ENCODE measurements at places on chromosomes 16 and 17.

GRCh38 chr16:80751167-80751566 is 53.2 kb downstream of the CDYL2 start:
- H3K27me3 ChIP-seq: no peaks in the 10 kb centered on the region
- no peak overlapping the region for H3K27ac ChIP-seq
- H3K4me1 ChIP-seq: no peaks in the 10 kb centered on the region
- no peak overlapping the region for H3K4me3 ChIP-seq
- no peak for DNase-seq
- no peaks in the 10 kb centered on the region for H3K36me3 ChIP-seq

GRCh38 chr16:15051387-15051951 is 4.4 kb downstream of the NTAN1 start:
- no peak overlapping the region for H3K4me3 ChIP-seq
- H3K27ac ChIP-seq: no peak overlapping the region
- peaks cover 5% of the 10 kb centered on the region for H3K4me1 ChIP-seq
- no peak for DNase-seq
- H3K27me3 ChIP-seq: no peaks in the 10 kb centered on the region

DNA sequence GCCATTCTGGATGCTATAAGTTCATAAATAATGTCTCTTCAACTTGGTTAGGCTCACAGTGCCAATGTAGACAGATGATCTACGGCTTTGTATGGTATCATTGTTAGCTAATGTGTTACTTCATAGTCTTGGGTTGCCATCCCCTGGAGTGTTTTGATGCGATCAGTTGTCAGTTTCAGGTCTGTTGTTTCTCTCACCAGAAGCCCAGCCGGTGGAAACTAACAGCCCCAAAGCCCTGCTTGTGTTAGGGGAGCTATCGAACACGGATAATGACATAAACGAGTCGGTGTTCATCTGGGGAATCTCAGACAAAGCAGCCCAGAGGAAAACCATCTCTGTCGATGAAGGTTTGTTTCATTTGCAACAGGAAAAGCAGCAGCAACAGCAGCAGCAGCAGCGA is 107.4 kb upstream of the ANKFN1 start:
- H3K36me3 ChIP-seq: no peaks in the 10 kb centered on the region
- no peaks in the 10 kb centered on the region for H3K27me3 ChIP-seq
- no peak overlapping the region for H3K4me3 ChIP-seq
- no peaks in the 10 kb centered on the region for H3K4me1 ChIP-seq
- H3K27ac ChIP-seq: no peak overlapping the region

DNA sequence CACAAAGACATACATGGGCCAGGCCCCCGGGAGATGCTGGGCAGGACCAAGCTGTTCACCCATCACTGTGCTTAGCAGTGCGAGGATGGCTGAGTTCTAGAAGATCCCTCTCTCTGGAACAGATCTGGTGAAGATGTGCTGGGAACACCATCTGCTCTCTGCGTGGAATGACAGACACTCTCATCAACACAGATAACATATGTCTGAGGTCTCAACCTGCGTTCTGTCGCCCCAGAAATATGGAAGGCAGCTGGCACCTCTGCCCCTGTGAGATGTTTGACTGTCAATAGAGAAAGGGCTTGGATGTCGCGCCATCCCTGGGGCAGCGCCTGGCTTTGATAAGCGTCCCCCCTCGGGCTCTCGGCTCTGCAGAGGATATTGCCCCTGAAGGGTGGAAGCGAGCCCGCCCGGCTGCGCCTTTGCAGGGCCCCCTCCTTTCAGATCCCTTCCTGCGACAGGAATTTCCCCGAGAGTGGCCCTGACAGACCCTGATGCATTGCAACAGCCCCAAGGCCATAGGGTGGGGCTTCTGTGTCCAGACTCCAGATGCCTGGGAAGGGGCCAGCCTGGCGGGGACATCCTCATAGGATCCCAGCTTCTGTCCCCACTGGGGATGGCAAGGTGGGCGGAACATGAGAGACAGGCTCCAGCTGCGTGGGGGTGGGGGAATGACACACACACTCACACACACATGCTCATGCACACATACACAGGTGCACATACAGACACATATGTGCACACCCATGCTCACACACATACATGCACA is 86.9 kb upstream of the ZNF469 start:
- no peaks in the 10 kb centered on the region for H3K36me3 ChIP-seq
- H3K4me3 ChIP-seq: no peak overlapping the region
- H3K27ac ChIP-seq: no peak overlapping the region
- H3K27me3 ChIP-seq: peaks cover 8% of the 10 kb centered on the region
- DNase-seq: no peak

DNA sequence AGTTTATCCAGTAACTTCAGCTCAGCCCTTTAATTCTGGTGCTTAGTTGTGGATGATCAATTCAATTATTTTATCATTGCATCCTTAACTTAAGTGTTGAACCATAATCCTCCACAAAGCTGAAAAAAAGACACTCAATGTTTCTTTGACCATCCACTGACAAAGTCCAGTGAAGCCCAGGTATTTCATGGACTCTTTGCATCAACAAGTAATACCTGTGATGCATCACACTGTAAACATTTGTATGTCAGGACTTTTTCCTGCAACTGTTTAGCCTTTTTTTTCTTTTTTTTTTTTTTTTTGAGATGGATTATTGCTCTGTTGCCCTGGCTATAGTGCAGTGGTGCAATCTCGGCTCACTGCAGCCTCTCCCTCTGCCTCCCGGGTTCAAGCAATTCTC is 6.6 kb upstream of the NFAT5 start:
- no peaks in the 10 kb centered on the region for H3K36me3 ChIP-seq
- H3K4me3 ChIP-seq: no peak overlapping the region
- DNase-seq: no peak
- no peaks in the 10 kb centered on the region for H3K4me1 ChIP-seq
- no peak overlapping the region for H3K27ac ChIP-seq

DNA sequence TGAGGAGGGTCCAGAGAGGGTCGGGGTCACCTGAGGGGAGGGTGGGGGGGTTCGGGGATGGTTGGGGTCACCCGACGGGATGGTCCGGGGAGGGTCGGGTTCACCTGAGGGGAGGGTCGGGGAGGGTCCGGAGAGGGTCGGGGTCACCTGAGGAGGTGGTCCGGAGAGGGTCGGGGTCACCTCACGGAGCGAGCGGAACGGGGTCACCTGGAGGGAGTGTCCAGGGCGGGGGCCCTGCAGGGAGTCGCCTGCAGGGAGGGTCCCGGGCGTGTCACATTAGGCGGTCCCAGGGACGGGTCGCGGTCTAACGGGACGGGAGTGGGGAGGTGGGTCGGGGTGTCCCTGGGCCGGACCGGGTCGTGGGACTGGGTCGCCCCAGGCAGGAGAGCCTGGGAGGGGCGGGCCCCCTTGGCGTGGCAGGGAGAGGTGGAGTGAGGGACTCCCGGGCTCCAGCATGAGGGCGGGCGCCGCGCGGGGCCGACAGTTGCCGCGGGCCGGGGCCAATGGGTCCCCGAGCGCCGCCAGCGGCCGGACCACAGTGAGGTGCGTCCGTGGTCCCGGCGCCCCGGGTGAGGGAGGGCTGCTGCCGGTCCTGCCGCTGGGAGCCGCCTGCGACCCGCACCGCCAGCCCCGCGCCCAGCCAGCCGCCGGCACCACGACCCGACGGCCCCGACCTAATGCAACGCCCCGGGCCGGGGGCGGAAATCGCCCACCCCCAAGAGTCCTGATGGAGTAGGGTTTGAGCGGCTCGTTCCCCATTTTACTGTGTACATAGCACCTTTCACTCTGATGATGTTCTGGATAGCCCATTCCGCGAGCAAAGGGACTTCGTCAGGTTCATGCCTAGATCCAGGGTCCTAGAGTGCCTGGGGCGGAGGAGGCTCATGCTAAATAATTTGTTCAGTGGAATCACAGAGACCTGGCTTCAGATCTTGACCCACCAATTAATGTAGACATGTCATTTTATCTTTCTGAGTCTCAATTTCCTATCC is 1.2 kb upstream of the ABCA3 start:
- DNase-seq: no peak
- peak overlapping the region; percentile 27 for H3K4me3 ChIP-seq
- H3K36me3 ChIP-seq: no peaks in the 10 kb centered on the region
- H3K27me3 ChIP-seq: no peaks in the 10 kb centered on the region

DNA sequence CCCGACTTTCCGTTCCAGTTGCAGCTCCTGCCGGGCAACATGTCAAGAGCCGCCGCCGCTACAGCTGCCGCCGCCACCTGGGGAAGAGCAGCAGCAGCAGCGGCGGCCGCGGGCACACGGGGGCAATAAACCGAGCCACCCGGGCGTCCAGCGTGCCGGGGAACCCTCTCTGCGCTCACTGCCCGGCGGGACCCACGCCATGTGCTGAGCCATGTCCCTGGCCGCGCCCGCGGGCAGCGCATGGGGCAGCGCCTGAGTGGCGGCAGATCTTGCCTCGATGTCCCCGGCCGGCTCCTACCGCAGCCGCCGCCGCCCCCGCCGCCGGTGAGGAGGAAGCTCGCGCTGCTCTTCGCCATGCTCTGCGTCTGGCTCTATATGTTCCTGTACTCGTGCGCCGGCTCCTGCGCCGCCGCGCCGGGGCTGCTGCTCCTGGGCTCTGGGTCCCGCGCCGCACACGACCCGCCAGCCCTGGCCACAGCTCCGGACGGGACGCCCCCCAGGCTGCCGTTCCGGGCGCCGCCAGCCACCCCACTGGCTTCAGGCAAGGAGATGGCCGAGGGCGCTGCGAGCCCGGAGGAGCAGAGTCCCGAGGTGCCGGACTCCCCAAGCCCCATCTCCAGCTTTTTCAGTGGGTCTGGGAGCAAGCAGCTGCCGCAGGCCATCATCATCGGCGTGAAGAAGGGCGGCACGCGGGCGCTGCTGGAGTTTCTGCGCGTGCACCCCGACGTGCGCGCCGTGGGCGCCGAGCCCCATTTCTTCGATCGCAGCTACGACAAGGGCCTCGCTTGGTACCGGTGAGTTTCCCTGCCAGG is 604 bp downstream of the HS3ST3B1 start:
- H3K27ac ChIP-seq: peak overlapping the region; percentile 64
- peaks cover 35% of the 10 kb centered on the region for H3K4me1 ChIP-seq
- peaks cover 85% of the 10 kb centered on the region for H3K27me3 ChIP-seq
- no peak for DNase-seq
- H3K4me3 ChIP-seq: peak overlapping the region; percentile 72
- H3K36me3 ChIP-seq: no peaks in the 10 kb centered on the region

DNA sequence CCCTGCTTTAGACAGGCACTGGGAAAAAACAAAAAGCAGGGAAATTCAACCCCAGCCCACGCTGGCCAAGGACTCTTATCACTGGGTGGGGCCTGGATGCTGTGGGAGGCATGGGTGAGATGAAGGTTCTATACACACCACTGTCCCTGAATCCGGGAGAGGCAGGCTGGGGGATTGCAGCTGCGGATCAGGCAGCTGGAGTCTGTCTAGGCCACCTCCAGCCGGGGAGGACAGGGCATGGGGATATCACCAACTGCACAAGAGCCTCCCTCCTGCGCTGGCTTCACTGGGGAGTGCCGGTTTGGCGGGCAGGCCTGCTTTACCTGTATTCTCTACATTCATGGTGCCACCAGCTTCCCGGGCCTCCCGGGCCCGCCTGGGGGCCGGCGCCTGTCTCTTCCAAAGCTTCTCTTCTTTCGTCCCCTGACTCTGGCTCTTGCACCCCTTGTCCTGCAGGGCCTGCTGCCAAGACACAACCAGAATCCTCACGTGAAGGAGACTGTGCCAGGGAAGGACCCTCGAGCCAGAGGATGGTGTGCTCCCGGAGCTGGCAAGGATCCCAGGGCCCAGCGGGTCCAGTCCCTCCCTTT is 13.9 kb downstream of the KIFC3 start:
- H3K36me3 ChIP-seq: no peaks in the 10 kb centered on the region
- DNase-seq: no peak
- H3K27me3 ChIP-seq: no peaks in the 10 kb centered on the region
- H3K4me3 ChIP-seq: no peak overlapping the region
- H3K27ac ChIP-seq: no peak overlapping the region

GRCh38 chr16:81593481-81593880 is 148.9 kb downstream of the CMIP start:
- H3K4me3 ChIP-seq: no peak overlapping the region
- H3K4me1 ChIP-seq: no peaks in the 10 kb centered on the region
- no peaks in the 10 kb centered on the region for H3K36me3 ChIP-seq
- no peak for DNase-seq
- no peaks in the 10 kb centered on the region for H3K27me3 ChIP-seq

DNA sequence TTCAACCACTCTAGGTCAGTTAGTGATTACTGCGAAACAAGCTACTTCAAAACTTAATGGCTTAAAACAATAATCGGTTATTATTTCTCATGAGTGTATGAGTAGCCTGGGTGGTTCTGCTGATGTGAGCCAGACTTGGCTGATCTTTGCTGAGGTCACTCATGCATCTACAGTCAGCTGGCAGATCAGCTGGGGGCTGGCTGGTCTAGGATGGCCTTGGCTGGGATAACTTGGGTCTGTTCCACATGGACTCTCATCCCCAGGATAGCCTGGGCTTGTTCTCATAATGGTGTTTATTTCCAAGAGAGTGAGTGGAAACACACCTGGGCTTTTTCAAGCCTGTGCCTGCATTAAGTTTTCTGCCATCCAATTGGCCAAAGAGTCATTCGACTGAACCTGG is 13.0 kb downstream of the CCDC182 start:
- no peaks in the 10 kb centered on the region for H3K27me3 ChIP-seq
- no peak overlapping the region for H3K4me3 ChIP-seq
- H3K36me3 ChIP-seq: no peaks in the 10 kb centered on the region
- peaks cover 4% of the 10 kb centered on the region for H3K4me1 ChIP-seq
- peak; percentile 25 for DNase-seq
- no peak overlapping the region for H3K27ac ChIP-seq

GRCh38 chr17:67283731-67284516 is 38.9 kb upstream of the HELZ start:
- no peaks in the 10 kb centered on the region for H3K27me3 ChIP-seq
- no peaks in the 10 kb centered on the region for H3K36me3 ChIP-seq
- peaks cover 16% of the 10 kb centered on the region for H3K4me1 ChIP-seq
- DNase-seq: no peak

DNA sequence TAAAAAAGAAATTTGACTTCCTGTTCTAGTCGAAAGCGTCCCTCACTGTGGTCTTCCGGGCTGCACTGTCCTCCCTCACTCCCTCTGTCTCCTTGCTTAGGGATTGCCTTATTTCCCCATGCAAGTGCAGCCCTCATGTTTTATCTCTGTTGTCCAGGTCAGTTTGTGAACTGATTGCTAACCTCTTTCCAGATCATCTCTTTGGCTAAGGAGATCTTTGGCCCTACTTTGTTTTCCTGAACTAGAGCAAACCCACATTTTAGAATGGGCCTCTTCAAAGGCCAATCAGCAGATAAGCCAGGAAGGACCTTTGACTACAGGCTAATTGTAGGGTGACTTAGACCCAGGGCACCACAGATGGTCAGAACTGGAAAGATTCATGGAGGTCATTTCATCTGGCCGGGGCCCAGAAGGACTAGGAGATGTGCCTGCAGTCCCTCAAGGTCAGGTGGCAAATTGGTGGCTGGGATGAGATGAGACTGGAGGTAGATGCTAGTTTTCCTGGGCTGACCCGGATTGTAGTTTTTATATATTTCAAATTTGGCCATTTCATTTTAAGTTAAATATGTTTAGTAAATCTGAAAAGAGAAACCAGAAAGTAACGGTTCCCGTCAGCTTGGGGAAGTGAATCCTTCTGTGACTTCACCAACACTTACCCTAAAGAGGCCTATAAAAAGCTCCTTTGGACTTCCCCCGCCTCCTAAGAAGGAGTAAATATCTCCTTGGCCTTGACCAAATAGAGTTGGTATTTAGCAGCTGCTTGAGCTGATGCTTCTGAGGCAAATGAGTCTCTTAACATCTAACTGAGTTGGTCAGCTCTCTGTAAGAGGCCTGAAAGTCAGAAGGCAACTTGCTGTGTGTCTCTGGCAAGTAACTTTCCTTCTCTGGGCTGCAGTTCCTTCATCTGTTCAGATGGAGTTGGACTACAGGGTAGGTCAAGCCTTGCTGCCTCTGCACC is 6.2 kb upstream of the SLC25A19 start:
- H3K27ac ChIP-seq: no peak overlapping the region
- H3K4me1 ChIP-seq: no peaks in the 10 kb centered on the region
- no peak overlapping the region for H3K4me3 ChIP-seq
- H3K36me3 ChIP-seq: no peaks in the 10 kb centered on the region
- no peak for DNase-seq
